ENCODE measurements at places on chromosomes 3 and 15. TPM values are rescaled to one million over a fixed set of nuclear protein-coding genes. Genes with fewer than 3 reads are reported as not detected.

DNA sequence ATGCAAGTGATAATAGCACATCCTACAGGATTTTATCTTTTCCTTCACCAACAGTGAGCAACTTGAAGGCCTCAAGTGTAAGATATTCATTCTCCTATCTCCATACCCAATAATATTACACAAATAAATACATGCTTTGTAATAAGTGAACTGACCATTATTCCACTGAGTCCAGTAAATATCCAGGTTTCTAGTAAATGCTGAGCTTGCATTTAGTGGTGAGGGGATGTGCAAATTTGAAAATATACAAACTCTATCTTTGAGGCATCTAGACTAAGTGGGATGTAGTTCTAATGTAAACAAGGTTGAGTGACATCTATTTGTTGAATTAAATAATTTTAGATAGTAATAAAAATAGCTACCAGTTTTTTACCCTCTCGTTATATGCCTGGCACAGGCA, 587.6 kb upstream of the IL12A start:
- DNase-seq: no peak

GRCh38 chr3:35832140-35832571, 192.8 kb downstream of the ARPP21 start:
- DNase-seq: no peak

GRCh38 chr15:29799859-29800258, 22.4 kb downstream of the TJP1 start:
- no peak for DNase-seq

GRCh38 chr3:191076903-191077552, 122.0 kb upstream of the OSTN start:
- DNase-seq: no peak

DNA sequence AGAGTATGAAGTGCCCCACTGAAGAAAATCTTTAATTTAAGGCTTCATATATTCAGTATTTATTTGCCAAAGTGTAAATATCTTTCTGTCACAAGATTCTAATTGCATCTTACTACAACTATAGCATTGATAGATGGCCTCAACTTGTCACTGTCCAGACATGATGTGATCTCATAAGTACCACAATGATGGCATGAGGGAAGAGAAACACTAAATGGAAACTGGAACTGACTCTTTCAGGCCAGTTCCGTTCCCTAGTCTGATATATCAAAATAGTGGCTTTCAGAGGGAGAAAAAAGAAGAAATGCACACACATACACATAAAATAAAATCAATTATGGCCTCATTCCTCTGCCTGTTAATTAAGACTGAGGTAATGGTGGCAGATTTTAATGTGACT, 615.7 kb downstream of the TBL1XR1 start:
- DNase-seq: no peak

GRCh38 chr15:88653200-88654064, 14.6 kb downstream of the ISG20 start:
- DNase-seq: no peak

DNA sequence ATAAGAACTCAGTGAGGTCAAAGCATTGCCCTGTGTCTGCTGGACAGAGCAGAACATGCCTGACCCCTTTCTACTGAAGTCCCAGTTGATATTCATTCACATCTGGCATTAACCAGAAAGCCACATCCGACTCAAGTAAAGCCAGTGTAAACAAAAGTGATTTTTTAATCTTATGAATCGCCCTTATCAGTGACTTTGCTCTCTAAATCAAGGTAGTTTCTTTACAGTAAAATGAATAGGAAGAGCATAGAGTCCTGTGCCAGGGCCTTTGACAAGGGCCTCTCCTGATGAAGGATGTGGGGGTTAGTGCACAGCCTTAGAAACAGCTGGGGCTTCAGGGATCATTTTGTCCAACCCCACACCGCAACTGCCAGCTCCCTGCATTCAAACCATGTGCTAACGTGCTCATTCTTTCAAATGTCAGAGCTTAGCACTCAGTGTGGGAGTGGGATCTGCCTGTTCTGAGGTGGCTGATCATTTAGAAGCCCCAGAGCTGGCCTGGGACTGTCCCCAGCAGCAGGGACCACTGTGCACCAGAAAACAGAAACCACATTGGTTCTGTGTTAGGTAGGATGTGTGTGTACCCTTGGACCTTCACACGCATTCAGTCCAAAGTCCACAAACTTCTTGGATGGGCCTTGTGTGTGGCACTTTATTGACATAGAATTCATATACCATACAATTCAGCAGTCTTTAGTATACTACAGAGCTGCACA, 55.3 kb downstream of the CCR4 start:
- no peak for DNase-seq

GRCh38 chr3:141865101-141865500, 11.3 kb upstream of the ATP1B3 start:
- no peak for DNase-seq

GRCh38 chr3:31399271-31399670, 133.5 kb upstream of the STT3B start:
- no peak for DNase-seq

DNA sequence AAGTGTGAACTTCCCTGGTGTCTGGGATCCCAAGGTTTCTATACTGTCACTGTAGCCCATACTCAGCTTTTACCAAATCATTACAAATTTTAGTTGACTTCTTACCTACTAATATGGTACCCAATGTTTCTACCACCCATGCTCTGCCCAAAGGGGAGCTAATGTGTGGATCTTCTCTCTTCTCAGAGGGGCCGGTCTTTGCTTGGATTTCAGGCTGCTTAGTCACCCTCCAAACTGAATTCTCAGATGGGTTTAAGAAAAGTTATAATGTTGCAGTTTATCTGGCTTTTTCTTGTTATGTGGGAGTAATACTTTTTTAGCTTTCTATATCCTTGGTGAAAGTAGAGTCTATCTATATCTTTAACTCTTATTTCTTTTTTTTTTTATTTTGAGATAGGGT, 67.1 kb upstream of the AKAP13 start:
- DNase-seq: no peak

EPHA3 gene
- 5.5 TPM for total RNA-seq

Measured in umbilical cord (tissue), 2 donors.